Aorta (tissue), 5 donors: ENCODE measurements at places on chromosomes 5 and 9. TPM values are rescaled to one million over a fixed set of nuclear protein-coding genes. Genes with fewer than 3 reads are reported as not detected.

The AMACR gene
- 5.0 TPM for total RNA-seq

GRCh38 chr9:77735494-77735893, 87.4 kb upstream of the GNA14 start:
- peaks cover 6% of the 10 kb centered on the region for H3K4me1 ChIP-seq
- no peaks in the 10 kb centered on the region for H3K27me3 ChIP-seq
- no peak overlapping the region for H3K4me3 ChIP-seq
- no peak for DNase-seq
- no peak overlapping the region for H3K27ac ChIP-seq

- H3K4me3 ChIP-seq: peak overlapping the region; percentile 68
- DNase-seq: no peak
- peaks cover 7% of the 10 kb centered on the region for H3K36me3 ChIP-seq
- H3K27ac ChIP-seq: peak overlapping the region; percentile 68
Measured at GRCh38 chr9:99222416-99223270, 561 bp downstream of the SEC61B start.

GRCh38 chr5:60339691-60340201, 360.2 kb downstream of the DEPDC1B start:
- H3K36me3 ChIP-seq: no peaks in the 10 kb centered on the region
- peak overlapping the region; percentile 80 for H3K27ac ChIP-seq
- H3K4me3 ChIP-seq: no peak overlapping the region
- H3K4me1 ChIP-seq: peaks cover 10% of the 10 kb centered on the region
- DNase-seq: peak; percentile 74

- peak; percentile 82 for DNase-seq
- no peaks in the 10 kb centered on the region for H3K36me3 ChIP-seq
- no peak overlapping the region for H3K27ac ChIP-seq
- H3K4me1 ChIP-seq: no peaks in the 10 kb centered on the region
- no peaks in the 10 kb centered on the region for H3K27me3 ChIP-seq
Measured at GRCh38 chr9:4762108-4762885, 21.3 kb upstream of the AK3 start.
